Right lung (tissue), 10 donors: ENCODE measurements at places on chromosomes 2 and 18. TPM values are rescaled to one million over a fixed set of nuclear protein-coding genes. Genes with fewer than 3 reads are reported as not detected.

GRCh38 chr2:221410487-221410886, 161.6 kb downstream of the EPHA4 start:
- DNase-seq, result no peak

GRCh38 chr2:239204136-239204875, 196.5 kb downstream of the HDAC4 start:
- no peak for DNase-seq

DNA sequence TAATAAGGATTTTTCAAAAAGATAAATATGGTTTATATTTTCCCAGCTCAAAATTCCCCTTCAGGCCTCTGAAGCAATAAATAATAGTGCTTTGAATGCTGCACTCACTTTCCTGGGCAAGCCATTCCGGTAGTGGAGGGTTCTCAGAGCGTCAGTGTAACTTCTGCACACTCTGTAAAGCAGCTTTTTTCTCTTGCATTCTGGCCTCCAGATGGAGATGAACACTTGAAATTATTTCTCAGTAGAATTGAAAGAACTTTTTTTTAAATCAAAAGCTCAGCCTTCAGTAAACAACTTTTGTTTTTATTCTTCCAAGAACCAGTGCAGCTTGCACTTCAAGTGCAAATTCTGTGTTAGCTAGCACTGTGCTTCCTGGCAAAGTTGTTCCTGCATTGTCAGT, 281.1 kb upstream of the RAB12 start:
- DNase-seq, result no peak

- DNase-seq, result no peak
Observed at GRCh38 chr2:194062401-194062800, 1594.6 kb upstream of the SLC39A10 start.

DNA sequence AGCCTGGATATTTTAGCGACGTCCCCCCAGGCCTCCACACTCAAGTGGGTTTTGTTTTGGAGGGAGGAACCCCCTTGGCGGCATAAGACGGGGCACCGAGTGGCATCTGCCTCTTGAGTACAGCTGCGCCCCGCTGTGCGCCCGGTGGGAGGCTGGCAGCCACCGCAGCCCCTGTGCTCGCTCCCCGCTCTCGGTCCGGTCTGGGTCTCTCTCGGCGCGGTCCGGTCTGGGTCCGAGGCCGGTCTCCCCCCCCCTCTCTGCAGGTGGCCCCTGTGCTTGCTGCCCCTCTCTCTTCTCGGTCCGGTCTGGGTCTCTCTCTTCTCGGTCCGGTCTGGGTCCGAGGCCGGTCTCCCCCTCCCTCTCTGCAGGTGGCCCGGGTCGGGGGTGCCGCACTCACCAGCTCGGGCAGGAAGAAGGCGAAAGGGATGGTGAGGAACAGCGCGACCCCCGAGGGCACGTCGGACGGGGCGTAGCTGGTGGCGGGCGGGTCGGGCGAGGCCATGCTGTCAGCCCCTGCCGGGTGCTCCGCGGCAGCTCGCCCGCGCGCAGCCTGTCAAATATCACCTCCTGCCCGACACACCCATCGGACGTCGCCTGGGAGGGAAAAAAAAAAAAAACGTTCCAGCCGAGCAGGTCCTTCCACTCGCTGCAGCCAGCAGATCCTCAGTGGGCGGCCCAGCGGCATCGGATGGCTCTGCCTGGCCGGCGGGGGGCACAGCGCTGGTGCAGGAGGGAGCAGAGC, at the start of gene MALL:
TSS of gene MALL (minus strand) at position 532 of the 742 bp plus-strand sequence. CDS start at position 502, 30 bp downstream.
- DNase-seq, result peak; percentile 46

- DNase-seq, result no peak
Observed at GRCh38 chr2:46674488-46674887, 195.1 kb downstream of the TMEM247 start.

GRCh38 chr2:129464631-129465030, 514.8 kb upstream of the RAB6C start:
- no peak for DNase-seq

UGT1A4 gene
- not detected for polyA plus RNA-seq

IMPA2 gene
- polyA plus RNA-seq, result 67.7 TPM

- DNase-seq, result no peak
Observed at GRCh38 chr2:128380961-128381938, 62.6 kb upstream of the HS6ST1 start.

DNA sequence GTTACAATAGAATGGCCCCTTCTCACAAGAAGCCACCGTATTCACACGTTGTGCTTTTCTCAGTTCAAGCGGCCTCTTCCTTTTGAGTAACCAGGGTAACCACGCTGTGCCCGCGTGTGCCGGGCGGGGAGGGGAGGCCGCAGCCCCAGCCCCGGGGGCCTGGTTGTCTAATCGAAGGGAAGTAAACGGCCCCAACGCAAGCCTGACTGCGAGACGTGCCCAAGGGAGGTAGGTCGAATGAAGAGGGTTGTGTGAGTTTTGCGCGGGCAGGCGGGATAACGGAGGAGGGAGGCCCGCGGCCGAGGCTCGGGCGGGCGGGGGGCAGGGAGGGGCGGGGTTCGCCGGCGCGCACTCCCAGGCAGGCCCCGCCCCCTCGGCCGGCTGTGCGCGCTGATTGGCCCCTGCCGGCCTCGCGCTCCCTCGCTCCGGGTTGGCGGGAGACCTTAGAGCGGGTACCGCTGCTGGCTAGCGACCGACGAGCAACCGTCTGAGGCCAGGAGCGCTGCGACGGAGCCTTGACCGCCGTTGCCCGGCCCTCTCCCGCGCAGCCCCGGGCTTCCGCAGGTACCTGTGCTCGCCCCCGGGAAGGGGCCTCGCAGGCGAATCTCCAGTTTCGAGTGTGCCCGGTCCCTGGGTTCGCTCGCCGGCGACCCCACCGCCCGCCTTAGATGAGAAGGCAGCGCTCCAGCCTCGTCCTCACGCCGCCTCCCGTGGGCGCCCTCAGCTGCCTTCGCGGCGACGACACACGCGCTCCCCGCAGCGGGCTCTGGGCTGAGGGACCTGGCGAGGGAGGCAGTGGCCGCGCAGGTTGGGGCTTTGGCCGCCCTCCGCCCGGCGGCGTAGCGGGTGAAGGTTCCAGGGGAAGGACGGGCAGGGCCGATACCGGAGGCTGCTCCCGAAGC, at the start of gene SPDYA:
TSS of gene SPDYA (plus strand) at position 451 of the 902 bp plus-strand sequence. CDS start 5,181 bp downstream, outside the sequence.
- peak; percentile 40 for DNase-seq

RPRD1A gene
- 59.6 TPM for polyA plus RNA-seq

GRCh38 chr2:75896779-75897366, 186.2 kb upstream of the GCFC2 start:
- DNase-seq, result no peak

CDK15 gene
- 0.24 TPM for polyA plus RNA-seq

TNFRSF11A gene
- 3.9 TPM for polyA plus RNA-seq

NETO1 gene
- 0.68 TPM for polyA plus RNA-seq

GRCh38 chr18:48036641-48037421, 106.4 kb upstream of the SMAD2 start:
- no peak for DNase-seq

DNA sequence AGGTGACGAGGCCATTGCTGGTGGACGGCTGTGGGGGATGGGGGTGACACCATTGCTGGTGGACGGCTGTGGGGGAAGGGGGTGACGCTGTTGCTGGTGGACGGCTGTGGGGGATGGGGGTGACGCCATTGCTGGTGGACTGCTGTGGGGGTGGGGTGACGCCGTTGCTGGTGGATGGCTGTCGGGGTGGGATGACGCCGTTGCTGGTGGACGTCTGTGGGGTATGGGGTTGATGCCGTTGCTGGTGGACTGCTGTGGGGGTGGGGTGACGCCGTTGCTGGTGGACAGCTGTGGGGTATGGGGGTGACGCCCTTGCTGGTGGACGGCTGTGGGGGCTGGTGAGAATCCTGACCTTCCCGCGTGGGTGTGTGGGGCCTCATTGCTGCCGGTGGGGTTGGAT, 47.1 kb downstream of the CTDP1 start:
- no peak for DNase-seq

DNA sequence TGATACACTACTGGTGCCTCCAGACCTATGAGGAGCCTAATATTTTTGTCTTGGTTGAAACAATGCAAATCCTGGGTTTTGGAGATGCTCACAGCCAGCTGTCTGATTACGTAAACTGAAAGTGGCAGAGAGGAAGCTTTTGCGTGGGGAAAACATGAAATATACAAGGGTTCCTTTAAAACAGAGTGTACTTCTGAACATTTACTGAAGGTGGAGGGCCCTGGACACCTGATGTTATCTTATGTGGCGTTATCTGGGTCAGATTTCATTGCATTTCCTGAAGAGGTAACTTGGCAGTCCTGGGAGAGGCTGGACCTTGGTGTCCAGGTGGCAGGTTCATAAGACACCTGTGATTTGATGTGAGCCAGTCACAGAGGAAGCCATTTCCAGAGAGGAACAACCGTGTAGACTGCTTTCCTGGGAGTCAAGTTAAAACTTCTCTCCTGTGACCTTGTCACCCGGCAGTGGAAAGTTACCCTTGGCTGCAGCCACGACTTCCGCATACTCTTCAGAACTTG, 105.0 kb downstream of the NEDD4L start:
- DNase-seq, result no peak

ESCO1 gene
- polyA plus RNA-seq, result 24.4 TPM

- no peak for DNase-seq
Observed at GRCh38 chr18:5370332-5370731, 74.8 kb upstream of the ZBTB14 start.
